Astrocyte (in vitro differentiated cells and primary cell): ENCODE measurements at places on chromosomes 4 and X. TPM values are rescaled to one million over a fixed set of nuclear protein-coding genes. Genes with fewer than 3 reads are reported as not detected.

DNA sequence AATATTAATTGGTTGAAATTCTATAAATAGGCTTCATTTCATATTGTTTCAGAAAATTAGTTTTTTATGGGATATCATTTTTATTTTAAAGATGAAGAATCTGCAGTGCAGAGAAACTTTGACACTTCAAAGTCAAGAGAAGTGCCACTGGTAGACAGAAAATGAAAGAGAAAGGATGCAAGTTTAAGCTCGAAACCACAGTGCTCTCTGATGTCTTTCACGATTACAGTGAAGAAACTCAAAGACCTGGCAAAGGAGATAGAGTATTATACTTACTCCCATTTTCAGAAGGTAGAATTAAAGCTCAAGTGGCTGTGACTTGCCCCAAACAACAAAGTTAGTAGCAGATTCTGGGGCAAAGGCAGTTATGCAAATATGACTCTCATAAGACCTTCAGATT, 745.4 kb downstream of the TECRL start:
- DNase-seq: no peak
- no peaks in the 10 kb centered on the region for H3K27me3 ChIP-seq
- H3K27ac ChIP-seq: no peak overlapping the region
- H3K4me1 ChIP-seq: no peaks in the 10 kb centered on the region

- H3K36me3 ChIP-seq: no peaks in the 10 kb centered on the region
- no peak for DNase-seq
- no peaks in the 10 kb centered on the region for H3K27me3 ChIP-seq
- H3K4me1 ChIP-seq: no peaks in the 10 kb centered on the region
Measured at GRCh38 chrX:44822601-44823000, 21.2 kb upstream of the DUSP21 start.

The ERAS gene
- total RNA-seq: 0.24 TPM in 1 of 2 replicates, not detected in the other

The EDA2R gene
- 20.8 and 25.3 TPM in 2 replicates for total RNA-seq

The ASB12 gene
- 0.16 TPM in 1 of 2 replicates, not detected in the other for total RNA-seq
